IMR-90 (cell line): ENCODE measurements at places on chromosomes 7 and 10. TPM values are rescaled to one million over a fixed set of nuclear protein-coding genes. Genes with fewer than 3 reads are reported as not detected.
A peak's percentile ranks its signal among the peaks of the same experiment; 100 is the strongest.

The SPDYE6 gene
- total RNA-seq, result not detected in 2 replicates

GRCh38 chr7:98369726-98370125 is 31.2 kb downstream of the BAIAP2L1 start:
- no peak for DNase-seq

DNA sequence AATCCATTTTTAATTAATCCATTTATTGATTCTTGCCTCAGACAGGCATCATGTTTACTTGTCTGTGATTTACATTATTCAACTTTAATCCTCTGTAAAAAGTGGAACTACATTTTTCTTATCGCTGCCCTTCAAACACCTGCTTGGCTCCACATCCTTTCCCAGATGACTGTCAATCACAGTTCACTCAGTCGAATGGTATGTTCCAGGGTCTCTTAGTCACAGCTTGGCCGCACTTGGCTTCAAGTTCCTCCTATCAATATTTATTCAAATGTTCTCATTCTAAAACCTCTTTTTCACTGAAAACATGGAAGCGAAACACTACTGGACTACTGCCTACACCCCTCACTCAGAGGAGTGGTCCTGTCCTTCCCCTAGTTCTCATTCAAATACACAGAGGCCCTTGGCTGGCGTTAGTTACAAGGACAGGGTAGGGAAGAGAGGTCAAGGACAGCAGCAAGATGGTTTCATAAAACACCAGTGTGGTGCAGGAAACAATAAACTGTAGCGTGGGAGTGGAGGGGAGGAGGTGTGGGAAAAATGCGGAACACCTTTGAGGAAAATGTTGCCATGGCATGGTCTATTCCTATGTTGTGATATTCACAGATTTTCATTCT is 143.2 kb downstream of the USP6NL start:
- DNase-seq, result peak; percentile 58

- peak; percentile 89 for DNase-seq
Measured at GRCh38 chr10:110629680-110630191, 14.4 kb upstream of the RBM20 start.

DNA sequence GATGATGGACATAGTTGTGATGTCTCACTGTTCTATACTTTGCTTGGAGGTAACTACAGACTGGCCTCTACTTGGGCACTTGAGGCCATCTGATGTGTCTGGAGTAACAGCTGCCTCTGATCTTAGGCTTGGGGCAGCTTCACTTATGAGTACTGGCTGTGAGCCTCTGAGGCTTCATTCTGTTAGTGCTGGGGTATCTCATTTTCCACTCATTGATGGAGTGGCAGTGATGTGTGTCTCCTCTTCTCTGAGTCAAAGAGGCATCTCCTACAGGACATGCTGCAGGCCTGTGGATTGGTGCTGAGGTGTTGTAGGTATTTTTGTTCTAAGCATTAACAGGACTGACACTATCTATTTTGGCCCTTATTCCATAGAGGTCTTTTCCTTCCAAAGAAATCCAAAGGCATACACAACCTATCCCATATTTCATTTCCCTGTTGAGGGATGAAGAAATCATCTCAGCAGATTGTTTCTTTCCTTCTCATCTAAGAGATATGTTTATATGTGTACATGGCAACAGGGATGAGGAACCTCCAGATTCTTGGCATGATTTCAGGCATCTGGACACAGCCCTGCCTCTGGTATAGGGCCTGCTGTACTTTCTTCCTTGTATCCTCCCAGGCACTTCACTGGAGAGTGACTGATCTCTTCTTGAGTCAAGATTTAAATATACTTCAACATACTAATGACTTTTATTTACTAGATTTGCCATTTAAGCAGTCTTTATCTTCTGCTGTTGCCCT is 65.7 kb upstream of the NOBOX start:
- DNase-seq, result no peak
